NCI-H1930 (cell line): ENCODE measurements at places on chromosomes 12 and 14.

DNA sequence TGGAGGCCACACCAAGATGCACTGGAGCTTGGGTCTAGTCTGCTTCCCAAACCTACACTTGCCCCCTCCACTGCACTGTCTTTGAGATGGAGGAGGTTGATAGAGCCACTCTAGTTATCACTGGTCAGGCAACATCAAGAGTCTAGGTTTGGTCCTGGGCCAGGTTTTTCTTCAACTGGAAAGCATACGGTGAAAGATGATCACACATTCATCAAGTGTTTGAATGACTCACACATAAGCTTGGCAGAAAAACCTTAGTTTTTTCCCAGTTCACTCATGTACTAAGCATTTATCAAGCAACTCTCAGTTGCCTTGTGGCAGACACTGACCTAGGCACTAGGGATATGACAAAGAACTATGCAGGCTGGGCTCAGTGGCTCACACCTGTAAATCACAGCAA, 84.5 kb downstream of the PLEKHG3 start:
- no peak for DNase-seq

- no peak for DNase-seq
Observed at GRCh38 chr14:89356927-89357326, 60.1 kb downstream of the FOXN3 start.

- no peak for DNase-seq
Observed at GRCh38 chr12:14836336-14837210, 6.8 kb downstream of the ART4 start.

- DNase-seq = no peak
Observed at GRCh38 chr12:19891936-19892591, 452.8 kb downstream of the AEBP2 start.

GRCh38 chr12:43131301-43131700, 420.7 kb downstream of the ADAMTS20 start:
- DNase-seq = no peak

- no peak for DNase-seq
Observed at GRCh38 chr12:24360461-24360860, 411.0 kb upstream of the SOX5 start.
